HAP-1 (cell line): ENCODE measurements at places on chromosomes 7 and 10.

GRCh38 chr7:29090836-29091601, 55.3 kb downstream of the CPVL start:
- no peak for DNase-seq

DNA sequence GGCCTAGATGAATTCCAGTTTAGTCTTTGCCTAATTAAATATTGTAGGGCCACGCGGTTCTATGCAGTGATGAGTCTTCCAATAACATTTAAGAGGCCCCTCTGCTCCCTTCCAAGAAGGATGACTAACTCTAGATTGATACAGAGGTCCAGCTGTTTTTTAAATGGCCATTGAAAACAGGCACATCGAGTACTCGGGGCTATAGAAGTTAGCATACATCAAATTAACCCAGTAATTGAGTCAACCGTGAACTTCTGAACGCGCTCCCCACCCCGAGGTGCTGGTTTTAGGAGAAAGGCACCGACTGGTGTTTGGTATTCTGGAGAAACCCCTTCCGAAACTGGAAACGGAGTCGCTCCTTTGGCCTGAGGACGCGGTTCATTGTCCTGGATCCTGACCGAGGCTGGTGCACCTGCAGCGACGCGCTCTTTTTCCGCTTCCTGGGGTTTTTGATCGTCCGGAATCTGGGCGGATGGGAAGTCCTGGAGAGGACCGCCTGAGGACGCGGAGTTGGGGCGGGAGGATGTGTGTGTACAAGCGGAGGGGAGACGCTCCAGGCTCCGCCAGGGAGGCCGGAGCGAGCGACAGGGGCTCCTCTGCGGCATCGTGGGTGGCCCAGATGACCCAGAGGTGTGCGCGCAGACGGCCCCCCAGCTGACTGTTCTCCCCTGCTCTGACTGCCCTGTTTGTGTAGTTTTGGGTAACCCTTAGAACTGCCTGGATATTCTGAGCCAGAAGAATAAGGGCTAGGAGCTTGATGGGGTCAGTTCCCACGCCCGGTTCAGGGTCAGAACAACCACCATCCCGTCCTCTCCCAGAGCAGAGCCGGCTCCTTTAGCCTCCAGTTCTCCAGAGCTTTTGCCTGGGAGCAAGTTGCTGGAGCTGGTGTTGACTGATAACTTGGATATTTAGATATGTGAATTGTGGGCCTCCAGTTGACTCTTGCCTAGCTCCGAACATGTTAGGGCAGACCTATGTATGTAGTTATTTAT, 711 bp downstream of the FAM221A start:
- no peak for DNase-seq

DNA sequence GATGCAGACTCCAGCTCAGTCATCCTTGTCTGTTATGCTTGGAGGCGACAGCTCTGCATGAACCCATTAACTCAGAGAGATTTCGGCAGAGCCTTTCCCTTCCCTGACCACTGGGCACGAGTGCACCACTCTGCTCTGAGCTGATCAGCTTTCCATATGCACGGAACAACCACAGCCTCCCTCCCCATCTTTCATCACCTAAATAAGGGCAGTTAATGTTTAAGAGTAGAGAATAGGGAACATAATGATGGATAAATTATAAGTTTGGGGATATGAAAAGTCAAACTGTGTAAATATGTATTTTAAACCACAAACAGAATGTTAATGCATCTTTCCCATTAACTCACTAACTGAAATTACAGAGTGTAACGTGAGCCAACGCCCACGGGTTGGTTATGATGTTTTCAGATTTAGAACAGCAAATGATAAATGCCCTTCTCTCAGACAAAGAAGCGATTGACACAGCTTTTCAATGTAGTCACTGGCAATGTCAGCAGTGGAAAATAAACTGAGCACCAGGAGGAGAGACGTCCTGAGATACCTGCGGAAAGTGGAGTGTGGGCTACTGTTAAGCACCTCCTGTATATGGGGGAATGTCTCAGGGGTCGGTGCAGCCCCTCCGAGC, 658.2 kb downstream of the LRMDA start:
- DNase-seq: no peak

GRCh38 chr7:47335557-47336471, 246.1 kb downstream of the TNS3 start:
- no peak for DNase-seq

GRCh38 chr7:105131033-105131656, 117.1 kb downstream of the KMT2E start:
- no peak for DNase-seq

- no peak for DNase-seq
These were observed 585.0 kb upstream of the FOXK1 start for GRCh38 chr7:4097001-4097609.
